NAMALWA (cell line): ENCODE measurements at places on chromosomes 16 and 17.

DNA sequence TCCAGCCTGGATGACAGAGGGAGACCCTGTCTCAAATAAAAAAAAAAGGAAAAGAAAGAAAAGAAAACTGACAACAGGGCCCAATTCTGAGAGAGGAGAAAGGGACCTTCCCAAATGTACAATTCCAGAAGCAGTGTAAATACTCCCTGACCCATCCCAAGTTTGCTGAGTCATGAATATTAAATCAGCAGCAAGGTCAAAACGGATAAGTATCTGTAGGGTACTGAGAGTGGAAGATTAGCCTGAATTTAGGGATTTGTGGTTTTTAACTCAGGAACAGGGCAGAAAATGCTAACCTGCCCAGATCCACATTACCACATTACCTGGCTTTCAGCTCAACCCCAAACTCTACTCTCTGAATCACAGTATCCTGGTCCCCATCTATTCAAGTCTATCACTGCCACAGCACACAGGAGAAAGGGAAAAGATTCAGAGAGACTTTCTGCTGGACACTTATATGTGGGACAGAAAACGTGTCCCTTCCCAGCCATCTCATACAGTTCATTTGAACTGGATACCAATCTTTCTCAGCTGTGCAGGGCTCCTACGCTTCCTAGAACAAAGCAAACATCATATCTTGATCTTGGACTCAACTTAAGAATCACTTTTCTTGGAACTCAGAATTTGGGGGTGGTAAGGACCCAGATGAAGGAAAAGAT, 2.9 kb downstream of the FXR2 start:
- DNase-seq: no peak

DNA sequence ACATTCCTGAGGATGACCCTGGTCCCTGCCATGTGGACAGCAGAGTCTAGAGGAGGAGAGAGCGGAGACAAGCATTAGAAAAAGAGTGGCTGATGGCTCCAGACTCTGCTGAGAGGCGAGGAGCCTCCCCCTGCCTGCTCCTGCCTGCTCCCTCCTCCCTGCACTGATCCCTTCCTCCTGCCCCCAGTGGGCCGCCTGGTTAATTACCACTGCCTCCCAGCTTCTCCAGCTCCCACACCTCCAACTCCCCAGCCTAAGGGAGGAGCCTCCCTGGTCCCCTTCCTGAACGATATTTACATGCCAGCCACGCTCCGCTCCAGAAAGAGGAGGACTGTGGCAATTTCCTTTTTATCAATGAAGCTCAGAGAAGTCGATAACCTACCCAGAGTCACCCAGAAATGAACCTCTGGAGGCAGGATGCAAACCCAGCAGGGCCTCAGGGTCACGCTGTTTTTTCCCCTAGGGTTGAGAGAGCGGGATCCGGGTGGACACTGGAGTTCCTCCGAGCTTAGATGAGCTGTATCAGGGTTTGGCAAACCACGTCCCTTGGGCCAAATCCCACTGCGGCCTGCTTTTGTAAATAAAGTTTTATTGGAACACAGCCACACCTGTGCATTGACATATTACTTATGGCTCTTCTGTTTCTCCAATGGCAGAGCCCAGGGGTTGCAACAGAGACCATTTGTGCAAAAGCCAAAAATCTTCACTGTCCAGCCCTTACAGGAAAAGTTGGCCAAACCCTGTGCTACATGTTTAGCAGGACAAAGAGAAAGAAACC, 27.1 kb upstream of the JPH3 start:
- DNase-seq: no peak

GRCh38 chr16:4871071-4871470, 23.8 kb downstream of the UBN1 start:
- DNase-seq: no peak

GRCh38 chr17:35094902-35095301, 24.8 kb downstream of the RAD51D start:
- DNase-seq: no peak

DNA sequence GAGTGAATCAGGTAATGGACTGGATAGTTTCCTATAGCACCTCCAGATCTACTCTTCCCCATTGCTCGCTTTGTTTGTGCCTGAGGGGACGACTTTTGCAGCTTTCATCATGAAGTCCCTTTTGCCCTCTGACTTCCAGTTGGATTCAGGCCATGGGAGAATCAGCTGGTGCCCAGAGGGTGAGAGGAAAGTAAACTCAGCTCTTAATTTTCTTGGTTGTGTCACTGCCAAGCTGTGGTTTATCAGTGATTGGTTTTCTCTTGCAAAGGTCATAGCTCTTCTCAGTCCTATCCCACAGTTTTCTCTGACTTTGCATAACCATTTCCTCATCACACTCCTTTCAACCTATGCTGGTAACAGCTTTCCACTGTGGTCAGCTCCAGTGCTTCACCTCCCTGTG, 200.1 kb downstream of the KCNJ2 start:
- DNase-seq: no peak

DNA sequence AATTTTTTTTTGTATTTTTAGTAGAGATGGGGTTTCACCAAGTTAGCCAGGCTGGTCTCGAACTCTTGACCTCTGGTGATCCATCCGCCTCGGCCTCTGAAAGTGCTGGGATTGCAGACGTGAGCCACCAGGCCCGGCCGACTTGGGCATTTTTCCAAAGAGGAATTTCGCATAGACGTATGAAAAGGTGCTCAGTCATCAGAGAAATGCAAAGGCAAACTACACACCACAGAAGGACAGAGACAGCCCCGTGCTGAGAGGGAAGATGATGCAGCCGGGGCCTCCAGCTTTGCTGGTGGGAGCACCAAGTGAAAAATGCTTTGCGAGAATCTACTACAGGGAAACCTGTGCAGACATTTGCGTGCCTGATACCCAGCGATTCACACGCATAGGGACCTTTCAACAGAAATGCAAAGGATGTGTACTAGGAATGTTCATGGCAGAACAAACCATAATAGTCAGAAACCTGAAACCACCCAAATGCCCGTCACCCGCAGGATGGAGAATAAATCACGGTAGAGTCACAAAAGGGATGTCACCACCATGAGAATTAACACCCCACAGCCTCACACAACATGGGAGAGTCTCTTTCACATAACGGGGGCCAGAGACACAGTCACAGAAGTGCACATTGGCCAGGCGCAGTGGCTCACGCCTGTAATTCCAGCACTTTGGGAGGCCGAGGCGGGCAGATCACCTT, 5.2 kb downstream of the RAB40B start:
- DNase-seq: no peak

DNA sequence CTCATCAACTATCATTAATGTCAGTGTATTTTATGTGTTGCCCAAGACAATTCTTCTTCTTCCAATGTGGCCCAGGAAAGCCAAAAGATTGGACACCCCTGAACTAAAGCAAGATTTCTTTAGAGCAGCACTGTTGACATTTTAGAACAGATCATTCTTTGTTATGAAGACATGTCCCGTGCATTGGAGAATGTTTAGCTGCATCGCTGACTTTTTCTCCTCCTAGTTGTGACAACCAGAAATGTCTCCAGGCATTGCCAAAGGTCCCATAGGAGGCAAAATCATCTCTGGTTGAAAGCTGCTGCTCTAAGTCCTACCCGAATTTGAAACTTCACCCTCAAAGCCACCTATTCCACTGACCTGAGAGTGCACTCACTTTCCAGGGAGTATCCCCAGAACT, 62.7 kb upstream of the IRX6 start:
- no peak for DNase-seq

DNA sequence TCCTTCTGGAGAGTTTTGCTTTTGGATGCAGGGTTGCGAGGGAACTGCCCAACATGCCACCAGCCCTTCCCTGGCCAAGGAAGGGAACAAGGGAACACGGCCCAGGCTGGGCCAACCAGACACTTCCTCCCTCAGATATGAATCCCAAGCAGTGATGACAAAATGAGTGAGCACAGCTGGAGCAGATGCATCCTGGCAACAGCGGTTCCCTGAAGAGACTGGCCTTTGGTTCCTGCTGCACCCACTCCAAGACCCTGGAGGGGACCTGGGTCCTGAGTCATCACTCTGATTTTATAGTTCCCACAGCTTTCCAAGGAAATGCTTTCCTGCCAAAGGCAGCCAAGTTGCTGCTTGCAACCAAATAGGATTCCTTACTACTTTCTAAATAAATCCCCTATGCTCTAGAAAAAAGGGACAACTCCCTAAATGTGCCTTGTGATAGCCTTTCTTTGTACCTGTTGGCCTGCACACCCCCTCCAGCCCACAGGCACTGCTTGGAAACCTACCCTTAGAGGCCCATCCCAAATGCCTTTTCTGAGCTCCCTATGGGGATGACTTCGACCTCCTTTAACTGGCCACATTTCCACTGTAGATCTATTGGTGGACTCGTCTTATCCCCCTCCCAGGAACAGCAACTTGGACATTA, 5.3 kb downstream of the ST3GAL2 start:
- DNase-seq: no peak

DNA sequence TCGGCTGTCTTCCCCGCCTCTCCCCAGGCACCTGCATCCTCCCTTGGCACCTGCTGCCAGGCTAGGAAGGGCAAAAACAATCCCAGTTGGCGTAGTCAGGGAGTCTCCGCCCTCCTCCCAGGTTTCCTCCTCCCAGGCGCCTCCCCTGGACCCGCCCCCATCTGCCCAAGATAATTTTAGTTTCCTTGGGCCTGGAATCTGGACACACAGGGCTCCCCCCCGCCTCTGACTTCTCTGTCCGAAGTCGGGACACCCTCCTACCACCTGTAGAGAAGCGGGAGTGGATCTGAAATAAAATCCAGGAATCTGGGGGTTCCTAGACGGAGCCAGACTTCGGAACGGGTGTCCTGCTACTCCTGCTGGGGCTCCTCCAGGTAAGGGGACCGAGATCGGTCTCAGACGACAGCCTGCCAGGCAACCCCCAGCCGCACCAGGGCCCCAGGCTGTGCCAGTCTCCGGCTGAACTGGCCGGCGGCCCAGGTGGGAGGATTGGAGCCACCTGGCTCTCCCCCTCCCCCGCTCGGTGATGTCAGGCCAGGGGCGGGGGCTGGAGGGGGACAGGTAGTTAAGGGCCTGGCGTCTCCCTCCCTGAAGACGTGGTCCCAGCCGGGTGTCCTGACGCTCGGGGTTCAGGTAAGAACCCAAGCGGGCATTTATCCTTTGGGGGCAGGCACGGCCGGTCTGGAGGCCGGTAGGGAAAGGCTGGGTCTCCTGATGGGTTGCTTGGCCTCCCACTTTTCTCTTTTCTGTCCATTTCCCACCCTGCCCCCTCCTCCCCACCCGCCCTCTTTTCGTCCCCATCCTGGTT, at the start of gene GRB7:
Gene GRB7, plus strand, starts transcription at position 179 of the 808 bp plus-strand sequence. CDS start 4,364 bp downstream, outside the sequence.
- no peak for DNase-seq
